Fibroblast of lung (primary cell): ENCODE measurements at places on chromosomes 5 and 9. TPM values are rescaled to one million over a fixed set of nuclear protein-coding genes. Genes with fewer than 3 reads are reported as not detected.

EIF4E1B gene
- not detected in 2 replicates for total RNA-seq

KIF12 gene
- total RNA-seq: not detected in 2 replicates

SEMA5A gene
- 17.7 and 30.6 TPM in 2 replicates for total RNA-seq

DNA sequence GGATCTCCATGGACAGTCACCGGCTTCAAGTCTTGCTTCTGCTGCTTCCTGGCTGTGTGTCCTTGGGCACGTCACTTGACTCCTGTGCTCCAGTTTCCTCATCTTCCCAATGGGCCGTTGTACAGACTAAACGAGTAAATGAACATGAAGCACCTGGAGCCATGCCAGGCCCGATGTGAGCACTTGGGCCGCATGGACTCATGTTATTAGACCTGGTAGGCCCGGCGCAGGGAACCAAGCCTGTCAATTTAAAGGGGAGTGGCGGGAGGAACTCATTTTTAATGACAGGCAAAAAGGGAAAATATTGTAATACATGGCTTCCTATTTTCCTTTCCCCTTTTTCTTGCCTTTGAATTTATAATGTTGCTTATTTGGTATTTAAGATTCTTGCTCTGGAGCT is 47.5 kb downstream of the TENT4A start:
- DNase-seq: no peak

DNA sequence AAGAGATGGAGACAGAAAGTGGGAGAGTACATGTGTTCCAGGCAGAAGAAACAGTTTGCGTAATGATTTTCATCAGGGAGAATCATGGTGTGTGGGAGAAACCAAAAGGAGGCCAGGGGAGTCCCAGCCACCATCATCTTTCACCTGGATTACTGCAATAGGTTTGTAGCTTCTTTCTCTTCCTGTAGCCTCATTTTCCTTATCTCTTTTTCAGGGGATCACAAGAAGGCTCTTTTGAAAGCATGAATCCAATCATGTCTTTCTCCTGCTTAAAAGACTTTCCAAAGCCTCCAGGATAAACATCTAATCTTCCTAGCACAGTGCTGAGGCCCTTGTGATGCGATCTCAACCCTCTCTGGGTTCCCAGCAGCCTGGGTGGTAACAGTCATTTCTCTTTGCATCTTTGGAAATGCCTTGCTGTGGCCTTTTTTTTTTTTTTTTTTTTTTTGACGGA is 10.3 kb upstream of the GPBP1 start:
- no peak for DNase-seq

DNA sequence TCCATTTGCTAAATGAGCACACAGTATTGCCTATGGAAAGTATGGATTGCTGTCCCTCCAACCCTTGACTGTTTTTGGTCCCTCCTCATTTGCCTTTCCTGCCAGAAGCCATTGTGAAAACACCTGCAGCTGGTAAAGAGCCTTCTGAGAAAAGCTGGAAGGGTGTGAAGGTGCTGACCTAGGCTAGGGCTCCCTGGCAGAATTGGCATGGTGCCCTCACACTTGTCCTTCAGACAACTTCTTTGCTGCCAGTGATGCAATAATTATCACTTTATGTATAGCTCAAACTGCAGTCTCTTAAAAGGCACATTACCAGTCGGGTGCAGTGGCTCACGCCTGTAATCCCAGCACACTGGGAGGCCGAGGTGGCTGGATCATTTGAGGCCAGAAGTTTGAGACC is 4.2 kb downstream of the TXNDC15 start:
- no peak for DNase-seq

DNA sequence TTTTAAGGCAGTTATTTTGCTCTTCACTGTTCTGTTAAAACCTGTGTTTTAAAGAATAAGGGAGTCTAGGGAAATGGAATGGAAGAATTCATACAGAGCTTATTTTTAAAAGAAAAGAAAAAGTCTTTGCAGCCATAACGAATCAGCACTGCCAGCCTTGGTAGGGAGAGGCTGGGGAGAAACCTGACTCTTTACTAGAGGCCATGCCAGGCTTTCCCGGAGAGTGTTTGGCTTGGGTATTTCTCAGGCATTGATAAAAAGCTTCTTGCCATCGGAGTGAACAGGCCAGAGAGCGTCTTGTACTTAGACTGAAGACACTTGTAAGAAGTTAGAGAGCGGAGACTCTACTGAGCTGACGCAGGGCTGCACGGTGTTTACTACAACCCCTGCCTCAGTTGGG is 72.7 kb upstream of the NFIL3 start:
- DNase-seq: no peak

DNA sequence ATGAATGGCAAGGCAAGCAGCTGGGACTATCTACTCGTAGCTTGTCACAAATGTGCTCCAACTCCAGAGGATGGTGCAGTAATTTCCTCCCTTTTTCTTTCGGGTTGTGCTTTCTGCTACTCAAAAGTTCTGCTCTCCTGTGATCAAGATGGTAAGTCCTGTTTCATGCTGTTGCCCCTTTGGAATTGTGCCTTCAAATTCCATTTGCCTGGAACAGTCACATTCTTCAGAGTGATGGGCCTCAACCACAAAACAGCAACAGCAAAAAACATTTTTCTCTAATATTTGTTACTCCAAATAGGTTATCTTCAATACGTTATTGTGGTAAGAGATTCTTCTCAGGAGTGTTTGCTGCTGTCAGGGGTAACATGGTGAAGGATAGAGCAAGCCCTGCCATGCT is 209.3 kb downstream of the PALM2AKAP2 start:
- DNase-seq: no peak

- no peak for DNase-seq
Observed at GRCh38 chr9:68950188-68950587, 63.7 kb downstream of the PRKACG start.
